Kidney glomerular epithelial cell (primary cell): ENCODE measurements at places on chromosomes 2 and 18.

DNA sequence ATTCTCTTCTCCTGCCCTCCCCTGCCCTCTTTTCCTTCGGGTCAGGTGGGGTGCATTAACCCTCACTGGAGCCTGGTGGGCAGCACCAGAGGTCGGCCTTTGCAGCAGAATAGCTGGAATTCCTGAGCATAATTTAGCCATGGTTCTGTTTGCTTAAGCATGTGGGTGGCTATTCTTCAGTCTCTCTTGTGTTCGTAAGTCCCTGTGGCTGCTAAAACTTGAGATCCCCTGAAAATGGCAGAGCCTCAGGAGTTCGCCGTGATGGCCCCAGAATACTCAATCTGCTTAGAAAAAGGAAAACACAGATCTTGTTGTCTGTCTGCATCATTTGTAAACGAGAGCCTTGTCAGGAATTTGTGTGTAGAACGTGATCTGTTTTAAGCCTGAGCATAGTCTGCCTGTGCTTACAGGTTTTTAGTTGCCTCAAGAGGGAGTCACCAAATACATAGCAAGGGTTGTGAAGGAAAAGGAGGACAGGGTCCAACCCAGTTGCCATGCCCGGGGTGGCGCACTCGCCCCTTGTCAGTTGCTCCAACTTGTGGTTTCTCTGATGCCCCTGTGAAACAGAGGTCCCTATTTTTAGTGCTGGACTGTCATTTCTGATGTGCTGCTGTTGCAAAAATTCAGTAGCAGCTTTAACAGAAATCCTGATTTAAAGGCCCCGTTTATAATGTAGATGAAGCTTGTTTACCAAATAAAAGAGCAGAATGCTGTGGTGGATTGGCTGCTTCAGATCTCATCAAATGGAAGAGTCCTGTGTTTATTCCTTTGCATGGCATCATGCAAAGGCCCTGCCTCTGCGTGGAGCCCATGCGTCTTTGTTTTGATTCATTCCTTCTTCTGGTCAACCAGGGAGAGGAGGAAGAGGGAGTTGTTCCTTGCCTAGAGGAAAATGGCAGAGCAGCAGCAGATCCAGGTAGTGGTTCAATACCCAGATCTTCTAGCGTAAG lies 74.8 kb downstream of the WDSUB1 start:
- peak; percentile 42 for DNase-seq

DNA sequence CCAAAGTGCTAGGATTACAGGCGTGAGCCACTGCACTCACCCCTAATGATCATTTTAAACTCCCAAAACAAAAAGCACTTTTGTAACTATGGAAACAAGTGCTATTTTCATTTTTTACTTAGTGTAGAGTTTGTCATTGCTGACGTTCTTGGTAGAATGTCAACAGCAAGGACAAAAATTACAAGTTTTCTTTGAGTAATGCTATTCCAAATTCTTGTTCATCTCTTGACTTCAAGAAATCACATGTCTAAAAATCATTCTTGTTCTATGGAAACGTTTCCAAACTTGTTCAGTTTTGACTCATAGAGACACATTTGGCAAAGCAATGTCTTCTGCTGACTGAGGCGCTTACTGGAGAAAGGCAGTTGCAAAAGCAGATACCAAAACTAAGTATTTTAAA lies 82.6 kb downstream of the MBP start:
- no peak for DNase-seq

GRCh38 chr18:77063260-77063659 lies 69.3 kb downstream of the MBP start:
- DNase-seq, result peak; percentile 32

DNA sequence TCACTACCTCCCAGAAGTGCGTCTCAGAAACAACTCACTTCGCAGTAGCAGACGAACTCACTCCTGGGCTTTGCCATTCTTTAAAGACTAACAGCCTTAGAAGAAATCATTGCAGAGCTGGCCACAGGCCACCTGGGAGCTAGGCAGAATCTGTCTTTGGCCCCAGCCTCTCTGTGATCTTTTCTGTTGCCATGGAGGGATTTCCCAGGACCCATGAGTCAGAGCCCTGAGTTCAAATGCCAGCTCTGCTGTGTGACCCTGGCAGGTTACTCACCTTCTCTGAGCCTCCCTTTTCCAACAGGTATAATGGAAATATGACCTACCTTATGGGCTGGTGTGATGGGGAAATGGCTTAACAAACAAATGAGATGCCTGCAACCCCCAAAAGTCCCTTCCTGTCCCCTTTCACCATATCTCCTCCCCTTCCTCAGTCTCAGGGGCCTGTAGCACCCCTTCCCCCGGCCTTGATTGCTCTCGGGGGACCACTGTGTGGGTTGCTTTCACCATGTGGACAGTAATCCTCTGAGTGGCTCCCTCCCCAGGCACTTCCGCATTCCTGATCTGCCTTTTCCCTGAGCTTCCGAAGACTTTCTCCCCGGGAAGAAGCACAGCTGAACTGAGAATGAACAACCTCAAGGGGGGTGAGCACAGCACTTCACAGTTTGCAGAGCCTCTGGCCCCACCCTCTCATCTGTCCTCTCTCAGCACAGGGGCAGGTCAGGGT lies 34.0 kb upstream of the SLC66A3 start:
- DNase-seq, result no peak
